ENCODE measurements at places on chromosomes 4 and X. TPM values are rescaled to one million over a fixed set of nuclear protein-coding genes. Genes with fewer than 3 reads are reported as not detected.

DNA sequence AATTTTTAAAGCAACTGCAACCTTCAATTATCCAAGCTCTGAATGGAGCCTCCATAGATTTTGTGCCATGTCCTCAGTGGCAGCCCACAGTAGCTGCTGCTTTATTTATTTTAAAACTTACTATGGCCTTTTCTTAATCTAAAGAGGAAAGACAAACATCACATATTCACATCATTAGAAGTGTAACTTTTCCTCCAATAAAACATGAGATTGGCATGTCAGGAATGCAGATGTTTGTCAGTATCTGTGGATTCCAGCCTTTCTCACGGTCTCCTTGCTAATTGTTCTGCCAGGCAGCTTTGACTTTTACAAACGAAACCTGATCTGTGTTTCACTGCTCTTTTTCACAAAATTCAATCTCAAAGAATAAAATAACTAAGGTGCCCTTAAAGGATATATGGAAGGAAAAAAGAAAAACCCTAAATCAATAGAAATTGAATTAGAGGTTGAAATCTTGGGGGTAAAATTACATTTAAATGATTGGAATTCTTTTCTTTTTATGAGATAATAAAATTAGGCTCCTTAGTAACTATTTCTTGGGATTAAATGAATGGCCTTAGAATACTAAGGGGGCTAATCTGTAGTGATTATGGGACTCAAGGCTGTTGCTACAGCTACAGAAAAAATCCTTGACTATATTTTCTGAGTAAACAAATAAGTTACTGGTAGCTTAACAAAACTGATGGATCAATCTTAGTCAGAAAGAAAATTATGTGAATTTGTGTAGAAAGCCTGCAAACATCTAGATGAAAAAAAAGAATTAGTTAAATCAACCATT is 151.3 kb downstream of the RTL9 start:
- peak; percentile 80 for DNase-seq

DNA sequence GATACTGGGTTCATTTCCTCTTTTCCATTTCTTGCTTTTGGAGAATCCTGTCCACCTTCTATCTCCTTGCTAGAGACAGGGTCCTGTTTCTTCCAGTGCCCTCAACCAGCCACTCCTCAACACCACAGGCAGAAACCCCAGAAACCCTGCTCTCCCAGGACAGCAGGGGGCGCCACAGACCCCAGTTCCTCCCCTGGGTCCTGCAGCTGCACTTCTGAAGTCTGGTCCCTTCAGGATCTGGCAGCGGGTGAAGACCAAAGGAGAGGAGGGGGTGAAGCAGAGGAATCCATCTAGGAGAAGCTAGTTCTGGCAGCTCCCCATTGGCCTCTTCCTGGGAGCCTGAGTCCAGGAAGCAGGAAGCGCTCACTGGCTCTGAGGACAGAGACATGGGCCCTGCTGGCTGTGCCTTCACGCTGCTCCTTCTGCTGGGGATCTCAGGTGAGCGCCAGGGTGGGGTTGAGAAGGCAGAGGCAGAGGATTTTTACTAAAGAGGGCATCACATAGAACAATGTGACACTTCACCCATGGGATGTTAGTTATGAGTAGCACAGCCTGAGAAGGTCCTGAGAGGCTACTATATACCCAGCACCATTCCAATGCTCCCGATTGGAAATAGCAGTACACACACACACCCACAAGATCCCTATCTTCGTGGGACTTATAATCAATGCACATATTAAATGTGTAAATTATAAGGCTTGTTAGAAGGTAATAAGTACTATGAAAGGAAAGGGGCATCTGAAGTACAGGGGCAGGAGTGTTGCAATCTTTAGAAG is at the start of gene PRSS48:
PRSS48 (plus strand) TSS at position 375 of the 776 bp plus-strand sequence; CDS start at position 387, 12 bp downstream.
- DNase-seq: peak; percentile 92

DNA sequence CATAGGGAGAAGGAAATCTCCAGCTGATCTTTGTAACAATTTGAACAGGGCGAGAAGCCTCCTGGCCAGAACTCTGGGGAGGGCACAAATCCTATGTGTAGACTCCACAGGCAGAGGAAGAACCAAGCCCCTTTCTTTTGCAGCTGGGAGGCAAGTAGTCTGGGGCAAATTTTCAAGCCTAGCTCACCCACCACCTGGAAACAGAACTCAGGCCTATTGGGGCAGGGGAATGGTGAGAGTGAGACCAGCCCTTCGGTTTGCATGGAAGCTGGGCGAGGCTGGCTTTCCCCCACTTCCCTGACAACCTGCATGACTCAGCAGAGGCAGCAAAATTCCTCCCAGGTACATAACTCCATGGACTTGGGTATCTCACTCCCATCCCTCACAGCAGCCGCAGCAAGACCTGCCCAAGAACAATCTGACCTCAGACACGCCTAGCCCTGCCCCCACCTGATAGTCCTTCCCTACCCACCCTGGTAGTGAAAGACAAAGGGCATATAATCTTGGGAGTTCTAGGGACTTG is 138.2 kb downstream of the EMCN start:
- DNase-seq: no peak

DNA sequence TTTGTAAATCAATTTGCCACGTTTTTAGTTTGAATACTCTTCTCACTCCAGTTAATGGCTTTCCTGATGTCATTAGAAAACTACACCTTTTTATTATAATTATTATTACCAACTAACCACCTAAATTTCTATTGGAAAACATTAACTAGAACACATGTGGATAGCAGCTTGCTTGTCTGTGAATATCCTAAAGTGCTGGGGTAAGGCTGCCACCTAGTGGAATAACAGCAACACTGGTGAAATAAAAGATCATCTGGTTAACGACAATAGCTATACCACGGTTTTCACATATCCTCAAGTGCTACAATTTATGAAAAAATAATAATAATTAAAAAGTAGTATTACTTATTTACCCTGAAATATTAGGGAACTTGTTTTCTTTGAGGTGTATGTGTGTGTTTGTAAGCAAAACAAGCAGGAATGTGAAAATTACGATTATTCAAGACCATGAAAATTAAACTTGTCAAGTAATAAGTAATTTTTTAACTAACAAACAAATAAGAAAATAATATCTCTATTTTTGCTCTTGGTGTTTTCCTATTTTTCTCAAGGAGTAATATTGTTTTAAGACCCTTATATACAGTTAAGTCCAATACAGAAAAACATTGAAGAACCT is 130.1 kb upstream of the TECRL start:
- DNase-seq: peak; percentile 78

DNA sequence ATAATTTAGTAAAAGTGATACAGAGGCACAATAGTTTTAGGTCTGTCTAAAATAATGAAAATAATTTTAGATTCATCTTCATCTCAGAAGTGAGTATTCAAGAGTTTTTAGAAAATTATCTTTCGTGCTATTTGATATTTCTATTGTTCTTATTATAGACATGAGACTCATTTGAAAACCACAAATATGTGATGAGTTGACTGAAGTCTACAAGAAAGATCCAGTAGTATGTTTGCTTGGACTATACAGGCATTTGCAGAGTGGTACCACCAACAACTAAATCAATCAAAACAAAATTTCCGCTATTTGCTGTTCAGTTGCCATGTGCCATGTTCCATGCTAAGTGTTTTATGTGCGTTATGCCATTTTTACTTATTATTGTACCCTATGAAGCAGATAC is 1318.5 kb downstream of the STIM2 start:
- no peak for DNase-seq

RS1 gene
- total RNA-seq: not detected

GRCh38 chr4:96093057-96093456 is 253.2 kb downstream of the PDHA2 start:
- no peak for DNase-seq

DNA sequence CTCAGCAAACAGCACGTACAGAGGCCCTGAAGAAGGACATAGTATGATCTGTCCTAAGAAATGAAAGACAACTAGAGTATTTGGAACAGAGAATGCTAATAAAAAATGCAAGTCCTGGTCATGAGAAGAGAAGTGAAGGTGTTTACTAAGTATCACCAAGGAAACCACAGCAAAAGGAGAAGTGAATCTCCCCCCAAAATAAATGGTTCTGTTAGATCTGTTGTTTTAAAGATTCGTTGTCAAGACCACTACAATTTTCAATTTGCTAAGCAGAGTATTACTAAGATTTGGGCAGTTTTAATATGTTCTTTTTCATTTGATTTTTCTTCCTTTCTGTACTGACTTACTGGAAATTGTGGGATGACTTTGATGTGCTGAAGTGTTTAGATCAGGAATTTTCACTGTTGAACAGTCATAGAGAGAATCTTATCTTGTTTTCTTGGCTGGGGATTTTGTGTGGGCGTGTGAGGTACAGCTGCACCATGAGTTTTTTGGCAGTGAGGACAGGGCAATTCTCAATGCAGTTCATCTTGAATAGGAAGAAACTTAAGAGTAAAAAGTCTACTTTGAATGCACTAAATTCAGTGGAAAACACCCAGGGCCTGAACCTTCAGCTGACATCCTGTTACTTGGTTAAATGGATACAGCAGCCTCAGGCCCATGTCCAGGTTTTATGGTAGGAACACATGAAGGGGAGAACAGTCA is 132.2 kb downstream of the STIM2 start:
- no peak for DNase-seq

OPRPN gene
- not detected for total RNA-seq

ADGRG4 gene
- total RNA-seq: not detected

- no peak for DNase-seq
Observed at GRCh38 chr4:171266671-171267070, 546.5 kb upstream of the GALNTL6 start.

MAPK10 gene
- total RNA-seq: 10.3 TPM
